Tongue (tissue), 3 donors: ENCODE measurements at places on chromosomes 16 and 17. TPM values are rescaled to one million over a fixed set of nuclear protein-coding genes. Genes with fewer than 3 reads are reported as not detected.

The SULT1A2 gene
- not detected for total RNA-seq

DNA sequence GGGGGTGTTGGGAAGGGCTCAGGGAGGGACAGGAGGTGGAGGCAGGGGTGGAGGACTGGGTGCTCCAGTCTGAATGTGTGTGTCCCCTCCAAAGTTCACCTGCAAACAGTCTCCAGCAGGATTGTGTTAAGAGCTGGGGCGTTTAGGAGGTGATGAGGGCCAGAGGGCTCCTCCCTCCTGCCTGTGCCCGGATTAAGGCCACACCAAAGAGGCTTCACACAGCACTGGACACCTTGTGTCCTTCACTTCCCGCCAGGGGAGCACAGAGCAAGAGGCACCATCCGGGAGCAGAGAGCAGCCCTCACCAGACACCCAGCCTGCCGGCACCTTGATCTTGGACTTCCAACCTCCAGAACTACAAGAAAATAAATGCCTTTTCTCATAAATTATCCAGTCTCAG is 30.2 kb upstream of the ENPP7 start:
- DNase-seq: no peak

DNA sequence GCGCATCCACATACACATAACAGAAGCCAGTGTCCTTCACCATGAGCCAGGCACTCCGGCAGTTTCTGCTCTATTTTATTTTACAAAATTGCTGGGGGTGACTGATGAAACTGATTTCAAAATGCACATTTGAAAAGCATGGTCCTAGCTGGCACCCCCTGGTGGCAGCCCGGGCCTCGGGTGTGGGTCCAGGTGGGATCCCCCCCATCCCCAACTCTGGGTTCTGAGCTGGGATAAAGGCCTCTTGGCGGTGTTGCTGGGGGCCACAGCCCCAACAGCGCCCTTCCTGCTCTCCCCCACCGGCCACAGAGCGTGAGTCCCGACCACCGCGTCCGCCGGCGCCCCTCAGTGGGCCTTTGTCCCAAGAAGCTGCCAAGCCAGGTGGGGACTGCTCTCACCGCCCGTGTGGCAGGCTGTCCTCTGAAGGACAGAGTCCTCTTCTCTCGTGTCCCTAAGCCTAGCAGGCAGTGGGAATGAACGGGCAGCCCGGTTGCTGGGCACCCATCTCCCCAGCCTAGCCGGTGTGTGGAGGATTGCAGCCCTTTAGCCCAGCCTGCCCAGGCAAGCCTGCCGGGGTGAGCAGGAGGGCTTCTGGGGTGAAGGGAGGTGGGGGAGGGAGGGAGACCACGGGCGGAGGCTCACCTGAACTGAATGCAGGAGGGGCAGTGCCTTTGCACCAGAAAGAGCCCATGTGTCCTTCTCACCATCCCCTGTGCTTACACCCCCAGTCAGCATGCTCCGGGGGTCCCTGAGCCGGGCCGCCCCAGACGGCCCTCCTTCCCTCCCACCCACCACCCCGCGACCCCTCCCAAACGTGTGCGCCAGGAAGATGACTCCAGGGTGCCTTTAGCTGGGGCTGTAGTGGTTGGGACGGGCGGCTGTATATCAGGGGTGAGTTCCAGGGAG is 898 bp downstream of the SNAI3 start:
- no peak for DNase-seq

The CBX2 gene
- total RNA-seq: 7.0 TPM

DNA sequence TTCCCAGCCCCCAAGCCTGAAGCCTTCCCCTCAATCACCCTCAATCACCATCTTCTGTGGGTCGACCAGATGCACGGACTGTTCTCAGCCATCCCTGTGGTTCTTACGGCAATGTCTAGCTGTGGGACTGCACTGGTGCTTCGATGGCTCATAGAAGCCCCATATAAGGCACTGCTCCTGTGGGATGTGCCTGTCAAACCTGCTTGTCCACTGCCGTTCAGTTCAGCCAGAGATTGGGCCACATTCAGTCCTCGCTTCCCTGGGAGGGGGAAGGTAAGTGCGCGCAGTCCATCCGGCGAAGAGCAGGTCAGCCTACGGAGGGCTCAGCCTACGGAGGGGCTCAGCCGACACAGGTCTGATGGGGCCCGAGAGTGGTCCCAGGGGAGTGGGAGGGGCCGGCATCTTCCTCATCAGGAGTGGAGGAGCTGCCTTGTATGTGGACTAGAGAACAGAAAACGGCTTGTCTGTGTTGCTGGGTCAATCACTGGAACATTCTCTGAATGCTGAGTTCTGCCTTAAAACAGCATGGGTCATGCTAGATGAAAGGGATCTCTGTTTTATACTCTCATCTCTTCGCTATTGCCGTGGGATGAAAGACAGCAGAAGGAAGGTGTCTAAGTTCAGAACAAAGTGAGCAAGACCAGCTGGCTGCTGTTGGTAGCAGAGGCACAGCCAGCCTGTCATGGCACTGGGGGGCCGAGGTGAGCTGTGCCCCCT is at the start of gene CARD14:
TSS of gene CARD14 (plus strand) at position 247 of the 717 bp plus-strand sequence. CDS start 11,409 bp downstream, outside the sequence.
- DNase-seq: no peak

The KRTAP4-1 gene
- not detected for total RNA-seq

DNA sequence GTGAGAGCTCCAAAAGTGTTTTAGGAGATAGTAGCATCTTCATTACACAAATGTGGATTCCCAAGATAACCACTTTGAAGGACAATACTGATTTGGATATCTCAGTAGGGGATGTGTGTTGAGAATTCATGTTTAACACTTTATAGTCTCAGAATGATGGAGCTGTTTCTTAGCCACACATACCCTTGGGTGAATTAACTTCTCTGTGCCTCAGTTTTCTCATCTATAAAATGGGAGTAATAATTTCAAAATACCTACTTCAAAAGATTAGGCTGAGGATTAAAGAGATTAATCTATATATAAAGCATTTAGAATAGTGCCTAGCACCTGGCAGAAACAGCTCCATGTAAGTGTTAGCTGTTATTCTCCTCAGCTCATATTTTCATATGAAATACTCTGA is 19.0 kb downstream of the LPCAT2 start:
- DNase-seq: no peak
